ENCODE measurements at places on chromosomes 16 and 17. TPM values are rescaled to one million over a fixed set of nuclear protein-coding genes. Genes with fewer than 3 reads are reported as not detected.

DNA sequence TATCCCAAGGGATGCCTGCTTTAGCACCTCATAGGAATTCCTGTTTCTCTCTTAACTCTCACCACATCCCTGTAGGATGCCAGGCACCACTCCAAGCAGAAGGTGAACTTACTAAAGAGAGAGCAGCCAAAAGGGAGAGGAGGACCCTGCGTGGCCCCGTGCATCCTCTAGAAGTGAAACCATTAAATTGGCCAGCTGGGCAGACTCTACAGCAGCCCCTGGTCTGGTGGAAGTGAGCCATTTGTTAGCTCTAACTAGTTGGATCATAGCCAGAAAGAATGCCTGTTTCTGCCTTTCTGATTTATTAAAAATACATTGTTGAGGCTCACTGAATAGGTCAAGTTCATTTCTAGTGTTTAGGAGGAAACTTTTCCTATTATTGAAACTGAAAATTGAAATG is 22.3 kb downstream of the TMEM11 start:
- no peak for DNase-seq

DNA sequence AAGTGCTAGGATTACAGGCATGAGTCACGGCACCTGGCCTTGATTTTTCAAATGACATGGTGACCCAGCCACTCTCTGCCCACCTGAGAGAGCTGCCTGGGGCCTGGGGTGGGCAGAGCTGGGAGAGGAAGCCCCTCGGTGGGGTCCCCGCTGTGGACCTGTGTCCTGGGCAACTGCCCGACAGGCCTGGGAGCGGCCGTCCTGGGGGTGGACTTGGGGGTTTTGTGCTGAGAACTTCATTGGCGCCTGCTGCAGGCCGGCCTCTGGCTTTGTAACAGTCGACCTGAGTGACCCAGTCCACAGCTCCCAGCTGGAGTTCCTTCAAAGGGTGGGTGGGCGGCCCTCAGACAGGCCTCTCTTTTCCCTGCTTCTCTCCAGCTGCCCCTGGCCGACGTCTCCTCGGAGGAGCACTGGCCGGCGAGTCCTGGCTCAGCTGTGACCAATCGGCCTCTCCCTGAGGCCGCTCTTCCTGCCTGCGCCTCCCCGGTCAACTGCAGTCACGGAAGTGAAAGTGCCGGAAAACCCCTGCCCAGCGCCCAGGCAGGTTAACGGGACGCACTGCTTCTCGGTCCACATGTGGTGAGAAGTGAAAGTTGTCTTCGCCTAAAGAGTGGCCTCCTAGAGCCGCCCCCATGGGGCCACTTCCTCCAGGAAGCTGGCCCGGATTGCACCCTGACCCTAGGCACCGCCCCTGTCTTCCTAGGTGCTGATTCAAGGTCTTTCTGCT is 5.5 kb downstream of the CBFA2T3 start:
- DNase-seq, result no peak

DNA sequence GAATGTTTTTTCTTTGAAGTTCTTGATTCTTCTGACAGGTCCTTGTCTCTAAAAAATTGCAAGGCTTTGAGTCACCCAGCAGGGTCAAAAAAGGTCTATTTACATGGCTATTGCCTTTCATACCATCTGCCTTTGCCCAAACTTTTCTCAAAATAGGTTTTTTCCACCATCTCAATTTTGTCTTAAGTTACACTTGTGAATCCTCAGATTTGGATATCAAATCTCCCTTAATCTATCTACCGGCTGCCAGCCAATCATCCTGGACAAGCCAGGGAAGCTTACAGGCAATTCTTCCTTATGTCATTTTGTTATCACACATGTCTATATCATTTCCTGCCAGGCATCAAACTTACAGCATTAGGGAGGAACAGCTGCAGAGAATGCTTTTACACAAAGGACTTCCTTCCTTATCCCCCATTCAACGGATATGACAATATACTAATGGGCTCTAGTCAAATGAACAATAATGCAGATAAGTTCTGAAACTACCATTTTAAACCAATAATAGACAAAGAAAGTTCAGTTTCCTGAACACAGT is 104.1 kb upstream of the CORO6 start:
- DNase-seq, result no peak

GRCh38 chr16:51267681-51268080 is 116.6 kb upstream of the SALL1 start:
- no peak for DNase-seq

The SPNS2 gene
- total RNA-seq, result 18.0 TPM

GRCh38 chr17:47808036-47808829 is 13.4 kb downstream of the OSBPL7 start:
- no peak for DNase-seq

- no peak for DNase-seq
These were observed 1.7 kb upstream of the AKTIP start for GRCh38 chr16:53504665-53505064.

- no peak for DNase-seq
These were observed 349.4 kb downstream of the FOXL1 start for GRCh38 chr16:86927699-86928098.

DNA sequence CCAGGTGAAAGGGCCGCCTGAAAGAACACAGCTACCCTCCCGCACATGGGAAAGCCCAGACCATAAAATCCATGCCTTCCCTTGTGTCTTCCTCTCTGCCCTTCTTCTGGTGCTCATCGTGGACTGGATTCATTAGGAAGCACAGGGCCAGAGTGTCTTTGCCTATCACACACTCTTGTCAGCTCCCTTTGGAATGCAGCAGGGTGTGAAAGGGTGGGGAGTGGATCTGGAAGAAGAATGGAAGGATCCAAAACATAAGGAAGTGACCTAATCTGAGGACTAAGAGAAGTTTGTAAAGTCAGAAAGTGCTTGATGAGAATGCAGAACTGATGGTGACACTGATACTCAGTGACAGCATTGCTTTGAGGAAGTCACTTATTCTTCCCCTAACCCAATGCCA is 1147.3 kb upstream of the GOT2 start:
- DNase-seq, result no peak

GRCh38 chr16:24279982-24280515 is 23.9 kb downstream of the CACNG3 start:
- DNase-seq, result no peak

The MLYCD gene
- 4.1 TPM for total RNA-seq

DNA sequence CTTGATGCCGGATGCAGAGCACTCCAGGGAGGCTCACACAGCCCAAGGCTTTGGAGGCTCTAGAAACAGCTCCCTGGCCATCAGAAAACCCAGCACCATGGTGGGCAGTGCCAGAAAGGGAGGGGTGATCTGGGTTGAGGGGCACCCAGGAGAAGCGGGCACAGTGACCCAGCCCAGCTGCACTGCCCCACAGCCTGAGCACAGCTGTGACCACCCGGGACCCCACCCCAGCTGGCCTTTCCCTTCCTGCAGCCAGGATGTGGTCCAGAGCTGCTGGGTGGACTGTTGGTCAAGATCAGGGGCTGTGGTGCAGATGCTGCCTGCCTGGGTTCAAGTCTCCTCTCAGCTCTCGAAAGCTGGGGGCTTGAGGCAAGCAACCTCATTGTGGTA is 223.1 kb downstream of the ZNF423 start:
- no peak for DNase-seq

The MYH8 gene
- 2.3 TPM for total RNA-seq

The TMC5 gene
- 0.20 TPM for total RNA-seq

DNA sequence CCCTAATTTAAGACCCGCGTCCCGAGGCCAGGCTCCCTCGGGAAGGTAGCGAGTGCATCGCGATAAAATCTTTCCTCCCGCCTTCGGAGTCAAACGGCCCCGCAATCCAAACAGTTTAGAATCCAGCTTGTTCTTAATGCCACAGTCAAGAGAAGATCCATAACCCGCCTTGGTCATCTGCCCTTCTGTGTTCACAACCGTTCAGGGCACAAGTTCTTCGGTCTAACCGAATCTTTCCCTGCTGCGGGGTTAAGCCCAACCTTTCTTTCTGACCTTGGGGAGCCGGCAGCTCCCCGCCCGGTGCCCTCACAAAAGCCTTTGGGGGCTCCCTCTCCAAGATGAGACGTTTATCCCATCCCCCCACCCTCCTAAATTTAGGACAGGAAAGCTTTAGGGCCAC is 30.3 kb downstream of the CPSF4L start:
- no peak for DNase-seq

DNA sequence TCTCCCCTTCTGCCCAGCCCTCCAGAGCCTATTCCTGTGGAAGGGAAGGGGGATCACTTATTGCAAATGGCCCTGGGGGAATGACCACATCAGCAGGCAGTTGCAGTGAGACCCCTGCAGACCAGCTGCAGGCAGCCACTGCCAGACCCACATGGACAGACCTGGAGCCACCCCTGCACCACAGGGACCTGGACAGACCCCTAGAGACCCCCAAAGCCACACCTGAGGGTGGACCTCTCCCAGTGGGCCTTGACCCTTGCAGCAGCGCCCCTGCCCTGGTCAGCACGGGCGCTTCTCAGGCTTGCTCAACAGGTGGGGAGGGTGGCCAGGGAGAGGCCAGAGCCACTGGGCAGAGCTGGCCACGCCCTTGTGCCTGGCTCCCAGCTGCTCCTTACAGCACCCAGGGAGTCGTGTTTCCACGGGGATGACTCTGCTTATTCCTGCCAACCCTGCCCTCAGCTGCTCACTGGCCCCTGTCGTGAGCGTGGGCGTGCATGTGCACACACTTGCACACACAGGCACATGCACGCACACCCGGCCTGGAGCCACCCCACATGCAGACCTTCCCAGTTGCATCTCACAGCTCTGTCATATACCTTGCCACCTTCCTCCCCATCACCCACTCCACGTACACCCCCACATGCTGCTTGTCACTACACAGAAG is 1.3 kb upstream of the SCN4A start:
- no peak for DNase-seq

GRCh38 chr16:49921106-49921505 is 65.2 kb upstream of the ZNF423 start:
- DNase-seq, result no peak

All from spinal cord (tissue), 10 donors.